NCI-H524 (cell line): ENCODE measurements at places on chromosomes 7 and 10.

GRCh38 chr10:94344522-94345122, 18.1 kb downstream of the NOC3L start:
- DNase-seq, result no peak

DNA sequence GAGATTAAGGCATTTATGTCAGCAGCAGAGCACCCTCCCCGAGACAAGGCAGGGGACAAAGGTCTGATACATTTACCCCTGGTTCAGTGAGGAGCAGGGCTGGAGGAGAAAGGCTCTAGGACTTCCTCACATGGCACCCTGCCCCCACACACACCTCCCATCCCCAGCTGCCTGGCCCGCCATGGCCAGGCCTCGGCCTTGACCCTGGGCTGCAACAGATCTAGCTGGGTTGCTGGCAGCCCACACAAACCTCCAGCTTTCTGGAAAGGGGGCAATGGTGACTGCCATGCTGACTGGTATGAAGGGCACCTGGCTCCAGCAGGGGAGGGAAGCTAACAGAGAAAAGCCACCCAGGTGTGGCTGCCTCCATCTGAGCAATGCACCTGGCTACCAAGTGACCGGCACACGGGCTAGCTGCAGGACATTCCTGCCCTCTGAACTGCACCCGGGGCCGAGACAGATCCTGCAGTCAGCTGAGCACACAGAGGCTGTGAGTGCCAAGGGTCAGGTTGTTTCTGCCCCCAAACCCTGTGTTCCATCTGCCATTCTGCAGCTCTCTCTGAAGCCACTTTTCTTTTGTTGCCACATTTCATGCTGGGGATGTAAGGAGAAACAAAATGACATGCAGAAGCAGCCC, 85.8 kb upstream of the LRRC18 start:
- DNase-seq, result no peak

GRCh38 chr7:121874298-121874697, 1.3 kb downstream of the PTPRZ1 start:
- DNase-seq, result no peak

DNA sequence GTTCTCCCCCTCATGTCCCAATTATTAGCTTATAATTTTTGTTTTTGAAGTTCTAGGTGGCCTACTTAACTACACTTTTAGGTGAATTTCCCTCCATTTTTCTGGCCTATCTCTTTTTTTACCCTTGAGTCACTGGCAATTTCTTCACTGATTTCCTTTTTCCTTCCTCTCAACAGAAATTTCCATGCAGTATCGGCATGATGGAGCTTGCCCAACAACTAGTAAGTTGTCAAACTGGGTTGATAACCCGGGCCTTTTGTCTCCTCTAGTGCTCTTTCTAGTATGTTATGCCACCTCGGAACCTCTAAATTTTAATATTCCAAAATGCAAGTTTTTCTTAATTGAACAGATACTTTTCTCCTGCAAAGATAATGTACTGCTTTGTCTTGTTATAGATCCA, 147.1 kb downstream of the MLLT10 start:
- no peak for DNase-seq

DNA sequence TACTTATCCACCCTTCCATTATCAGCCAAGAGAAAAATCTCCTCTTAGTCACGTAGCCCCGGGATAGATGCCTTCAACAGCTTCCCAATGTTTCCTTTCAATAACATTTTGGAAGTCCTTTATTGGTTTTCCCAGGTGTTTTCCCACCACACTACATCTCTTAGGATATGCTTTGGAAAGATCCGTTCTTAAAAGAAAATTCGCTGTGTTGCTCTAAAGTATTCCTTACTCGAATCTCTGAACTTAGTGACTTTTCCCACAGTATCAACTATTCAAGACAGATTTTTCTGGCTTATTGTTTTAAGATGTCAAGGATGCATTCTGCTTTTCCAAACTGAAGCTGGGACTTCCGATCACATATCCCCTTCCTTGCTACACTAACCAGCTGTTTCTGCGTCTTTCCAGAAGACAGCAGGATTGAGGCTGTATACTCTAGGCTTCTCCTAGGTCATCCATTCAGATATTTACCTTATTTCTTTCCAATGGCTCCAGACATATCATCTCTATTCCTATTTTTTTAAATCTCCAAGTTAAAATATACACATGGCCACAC, 36.5 kb upstream of the SVIL start:
- no peak for DNase-seq

DNA sequence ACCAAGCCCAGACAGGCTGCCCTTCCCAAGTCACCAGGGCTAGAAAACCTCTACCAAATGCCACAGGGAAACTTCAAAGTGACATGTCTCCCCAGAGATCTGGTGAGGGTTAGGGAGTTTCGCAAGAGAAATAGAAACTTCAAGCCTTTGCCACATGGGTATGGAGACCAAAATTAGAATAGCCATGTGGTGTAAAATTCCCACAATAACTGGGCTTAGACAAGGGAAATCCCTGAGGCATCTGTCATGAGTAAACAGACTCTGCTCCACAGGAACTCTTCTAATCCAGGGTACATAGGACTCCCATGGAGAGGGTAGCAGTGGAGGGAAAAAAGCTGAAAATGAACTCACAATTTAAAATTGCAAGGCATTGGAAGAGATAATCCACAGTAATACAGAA, 14.3 kb downstream of the ADAM12 start:
- peak; percentile 57 for DNase-seq

- DNase-seq, result no peak
Observed at GRCh38 chr10:6348096-6348874, 145.6 kb downstream of the PFKFB3 start.

DNA sequence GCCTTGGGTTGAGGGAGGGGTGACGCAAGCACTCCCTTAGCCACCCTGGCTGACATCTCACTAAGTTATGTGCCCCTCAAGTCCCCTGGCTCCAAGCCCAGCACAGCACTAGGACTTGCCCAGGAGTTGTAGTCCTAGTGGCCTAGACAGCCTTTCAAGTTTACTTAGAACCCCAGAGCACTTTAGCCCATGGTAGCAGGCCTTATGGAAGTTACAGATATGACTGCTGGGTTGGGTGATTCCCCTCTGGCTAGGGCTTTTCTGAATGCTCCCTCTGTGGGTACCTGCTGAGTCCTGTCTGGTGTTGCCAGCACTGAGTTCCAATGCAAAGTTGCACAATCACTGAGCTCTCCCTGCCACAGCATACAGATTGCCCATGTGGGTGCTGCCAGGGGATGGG, 83.2 kb downstream of the AHCYL2 start:
- DNase-seq, result no peak

DNA sequence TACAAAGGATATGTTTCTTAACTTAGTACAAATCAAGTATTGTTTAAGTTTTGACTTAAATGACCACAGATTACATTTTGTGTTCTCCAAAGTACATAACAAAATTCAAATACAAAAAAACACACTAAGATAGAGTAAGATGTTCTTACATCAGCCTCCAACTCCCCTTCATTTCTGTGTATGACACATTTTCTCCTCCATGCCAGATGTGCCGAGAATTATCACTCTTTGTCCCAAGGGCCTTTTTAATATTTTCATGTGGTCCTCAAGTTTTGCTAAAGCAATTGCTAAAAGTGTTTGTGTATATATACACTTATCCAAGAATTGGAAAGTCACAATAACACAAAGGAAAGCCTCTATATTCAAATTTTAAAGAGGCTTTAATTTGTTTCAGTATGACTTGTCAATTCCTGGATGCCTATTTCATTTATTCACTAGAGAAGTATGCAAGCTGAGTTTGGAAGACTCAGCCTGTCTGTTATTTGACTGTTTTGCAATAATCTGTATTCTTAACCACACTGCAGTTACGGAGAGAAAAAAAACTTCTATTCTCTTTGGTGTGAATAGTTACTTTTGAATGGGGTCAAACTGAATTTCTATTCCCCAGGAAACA, 586.4 kb upstream of the SEMA3D start:
- no peak for DNase-seq

- no peak for DNase-seq
Observed at GRCh38 chr10:122165484-122166276, 105.4 kb upstream of the BTBD16 start.

DNA sequence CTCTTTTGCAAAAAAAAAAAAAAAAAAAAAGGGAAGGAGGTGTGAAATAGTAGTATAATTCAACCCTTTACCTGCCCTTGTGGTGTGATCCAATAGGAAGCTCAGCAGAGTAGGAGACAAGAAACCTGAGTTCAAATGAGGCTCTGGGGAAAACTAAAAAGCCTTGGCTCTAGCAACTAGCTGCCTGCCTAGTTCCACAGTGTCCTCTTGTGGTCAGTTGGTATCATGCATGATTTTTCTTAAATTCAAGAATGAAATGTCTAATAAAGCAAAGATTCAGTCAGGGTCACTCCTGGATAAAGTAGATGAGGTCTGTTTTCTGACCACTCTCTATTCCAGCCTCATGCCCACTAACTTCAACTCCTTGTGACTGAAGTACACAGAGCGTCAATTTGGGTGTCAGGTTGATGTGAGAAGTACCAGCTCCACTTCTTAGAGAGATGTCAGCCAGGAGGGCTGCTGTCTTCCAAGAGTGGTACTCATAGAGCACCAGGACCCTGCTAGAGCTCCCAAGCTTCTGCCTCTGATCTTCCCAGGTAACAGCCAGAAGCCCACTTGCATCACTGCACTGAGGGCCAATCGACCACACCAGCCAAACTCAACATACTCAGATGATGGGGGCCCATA, 10.5 kb downstream of the LSM5 start:
- DNase-seq, result peak; percentile 12

DNA sequence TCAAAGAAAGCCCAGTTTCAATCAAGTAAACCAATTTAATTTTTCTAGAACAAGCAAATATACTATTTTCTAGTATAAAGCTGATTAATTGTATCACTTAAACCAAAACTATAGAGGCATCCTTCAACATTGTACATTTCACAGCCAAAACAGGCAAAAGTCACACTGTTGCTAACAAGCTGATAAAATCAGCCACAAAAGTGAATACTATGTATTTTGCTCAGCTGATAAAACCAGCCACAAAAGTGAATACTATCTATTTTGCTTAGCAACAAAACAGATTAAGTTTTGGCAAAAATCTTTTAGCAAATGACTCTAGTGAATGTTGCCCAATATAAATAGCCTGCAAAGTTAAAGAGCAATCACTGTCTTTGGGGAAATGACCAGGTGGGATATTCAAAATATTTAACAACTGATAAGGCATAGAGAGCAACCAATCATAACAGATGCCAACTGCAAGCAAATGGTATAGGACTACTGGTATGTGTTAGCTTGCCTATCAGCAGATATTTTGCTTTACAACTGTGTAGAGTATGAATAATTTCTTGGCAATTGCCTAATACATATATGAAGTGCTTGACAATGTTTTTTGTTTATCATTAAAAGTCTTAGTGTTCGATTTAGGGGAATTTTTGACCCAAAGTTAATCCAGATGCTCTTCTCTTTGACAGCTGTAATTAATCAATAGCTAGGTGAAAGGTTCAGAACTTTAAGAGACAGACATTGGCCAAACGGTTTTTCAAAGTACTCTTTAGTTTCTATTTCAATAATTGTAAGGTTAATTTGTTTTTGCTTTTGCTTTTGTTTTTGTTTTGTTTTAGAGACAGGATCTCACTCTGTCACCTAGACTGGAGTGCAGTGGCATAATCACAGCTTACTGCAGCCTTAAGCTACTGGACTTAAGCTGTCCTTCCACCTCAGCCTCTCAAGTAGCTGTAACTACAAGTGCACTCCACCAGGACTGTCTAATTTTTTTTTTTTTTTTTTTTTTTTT, 44.4 kb upstream of the SP4 start:
- no peak for DNase-seq

DNA sequence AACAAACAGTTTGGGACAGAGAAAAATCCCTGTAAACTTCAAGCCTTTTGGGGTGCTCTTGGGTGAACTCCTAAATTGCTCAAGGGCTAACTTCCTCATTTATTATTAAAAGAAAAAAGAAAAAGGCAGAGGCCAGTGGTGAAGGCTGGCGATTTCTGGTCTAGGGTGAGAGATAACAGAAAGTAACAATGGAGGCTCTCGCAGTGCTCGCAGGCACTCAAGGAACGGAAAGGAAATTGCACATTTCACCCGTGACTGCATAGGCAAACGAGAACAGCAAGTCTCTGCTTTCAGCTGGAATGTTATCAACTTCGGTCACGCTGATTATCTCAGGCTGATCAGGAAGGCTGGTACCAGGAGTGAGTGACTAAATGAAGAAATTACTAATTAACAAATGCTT, 70.7 kb downstream of the PRKAG2 start:
- no peak for DNase-seq

GRCh38 chr10:7317786-7318446, 92.9 kb downstream of the SFMBT2 start:
- DNase-seq, result no peak

- DNase-seq, result no peak
Observed at GRCh38 chr7:90675982-90676381, 79.9 kb downstream of the CDK14 start.

DNA sequence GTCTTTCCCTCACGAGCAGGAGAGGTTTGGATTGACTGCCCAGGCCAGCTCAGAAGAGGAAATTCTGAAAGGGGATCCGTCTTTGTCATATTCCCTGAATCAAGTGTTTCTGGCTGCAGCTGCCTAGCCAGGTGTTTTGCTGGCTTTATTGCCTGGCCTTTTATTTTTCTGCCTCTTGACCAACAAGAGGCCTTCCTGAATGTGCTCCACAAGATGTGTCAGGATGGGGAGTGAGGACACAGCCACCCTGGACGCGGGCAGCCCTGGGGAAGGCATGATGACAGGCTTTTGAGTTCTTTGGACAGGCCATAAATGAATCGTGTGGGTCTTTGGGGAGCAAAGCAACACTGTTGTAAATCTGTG, 163.6 kb downstream of the CAMK1D start:
- no peak for DNase-seq

- DNase-seq, result no peak
Observed at GRCh38 chr7:22109761-22110160, 164.1 kb upstream of the CDCA7L start.

GRCh38 chr7:47573758-47574481, 8.0 kb downstream of the TNS3 start:
- no peak for DNase-seq

GRCh38 chr10:79905322-79906314, 43.3 kb downstream of the SFTPD start:
- DNase-seq, result no peak

- no peak for DNase-seq
Observed at GRCh38 chr7:47635091-47636080, 53.5 kb upstream of the TNS3 start.

GRCh38 chr7:104469166-104469820, 140.9 kb downstream of the LHFPL3 start:
- DNase-seq, result no peak

DNA sequence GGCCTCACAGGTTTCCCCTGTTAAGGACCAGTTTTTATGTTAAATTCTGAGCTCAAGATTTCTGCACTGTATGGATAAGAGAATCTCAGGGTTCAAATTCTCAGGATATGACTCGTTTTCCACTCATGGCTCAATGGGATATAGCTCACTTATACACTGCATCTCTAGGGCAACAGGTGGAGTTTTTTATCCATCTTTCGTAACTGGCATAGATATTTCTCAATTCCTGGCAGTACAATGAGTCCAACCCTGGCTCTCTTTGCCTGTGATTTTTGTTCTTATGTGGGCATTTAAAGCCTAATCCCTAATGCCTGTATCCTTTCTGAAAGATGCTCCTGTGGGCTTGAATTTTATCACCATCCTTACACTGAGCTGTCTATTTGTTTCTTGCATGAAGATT, 7.6 kb downstream of the CCDC172 start:
- DNase-seq, result no peak

- DNase-seq, result no peak
Observed at GRCh38 chr7:43781726-43782607, 23.5 kb downstream of the BLVRA start.
